Hindlimb muscle (tissue), 1 donor: ENCODE measurements at places on chromosomes 5 and 9.

- DNase-seq = no peak
Observed at GRCh38 chr9:78235256-78235761, 566 bp upstream of the CEP78 start.

DNA sequence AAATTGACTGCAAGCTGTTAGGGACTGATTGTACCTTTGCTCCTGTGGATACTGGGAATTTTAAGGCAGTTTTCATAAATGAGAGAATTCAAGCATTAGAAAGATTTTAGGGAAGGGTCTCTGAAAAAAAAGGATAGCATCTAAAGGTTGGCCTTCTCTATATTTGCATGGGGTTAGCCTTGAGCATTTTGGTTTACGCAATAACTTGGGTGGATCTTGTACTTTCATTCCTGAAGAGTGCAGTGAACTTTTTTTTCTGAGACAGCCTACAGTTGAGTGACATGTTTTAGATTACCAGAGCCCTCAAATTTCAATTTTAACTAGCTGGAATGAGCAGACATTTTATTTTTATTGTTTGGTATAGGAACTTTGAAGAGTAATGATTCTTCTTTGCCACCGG, 91.6 kb upstream of the NR3C1 start:
- DNase-seq = no peak

GRCh38 chr9:26809795-26810194, 82.8 kb downstream of the CAAP1 start:
- DNase-seq = no peak

DNA sequence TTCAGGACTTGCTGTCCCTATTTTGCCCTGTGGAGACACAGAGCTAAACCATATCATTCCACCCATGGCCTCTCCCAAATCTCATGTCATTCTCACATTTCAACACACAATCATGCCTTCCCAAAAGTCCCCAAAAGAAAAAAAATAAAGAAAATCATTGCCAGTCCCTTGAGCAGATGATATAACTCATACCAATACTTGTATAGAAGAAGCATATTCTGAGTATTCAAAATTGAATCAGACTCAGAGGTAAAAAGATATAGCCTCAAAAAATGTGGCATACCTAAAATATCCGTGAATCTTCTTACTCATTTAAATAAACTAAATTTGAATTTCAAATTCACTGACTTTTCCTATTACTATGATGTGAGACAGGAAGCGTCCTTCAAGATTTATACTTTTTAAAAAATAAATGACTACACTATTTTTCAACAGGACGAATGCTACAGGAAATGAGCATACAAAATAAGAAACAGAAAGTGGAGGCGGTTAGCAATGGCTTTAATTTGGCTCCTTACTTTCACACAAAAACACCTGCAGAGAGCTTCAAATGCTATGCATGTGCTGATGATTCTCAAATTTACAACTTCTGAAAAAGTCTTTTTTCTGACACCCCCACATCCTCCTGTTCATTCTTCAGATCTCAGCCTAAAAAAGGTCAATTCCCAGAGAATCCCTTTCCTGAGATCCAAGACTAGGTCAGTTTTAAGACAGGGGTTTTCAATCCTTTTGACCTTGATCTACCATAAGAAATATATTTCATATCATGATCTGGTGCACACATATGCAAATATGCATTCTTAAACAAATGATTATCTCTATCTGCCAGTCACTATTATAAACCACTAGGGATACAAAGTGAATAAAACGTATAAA, 39.6 kb upstream of the DMXL1 start:
- DNase-seq = no peak

DNA sequence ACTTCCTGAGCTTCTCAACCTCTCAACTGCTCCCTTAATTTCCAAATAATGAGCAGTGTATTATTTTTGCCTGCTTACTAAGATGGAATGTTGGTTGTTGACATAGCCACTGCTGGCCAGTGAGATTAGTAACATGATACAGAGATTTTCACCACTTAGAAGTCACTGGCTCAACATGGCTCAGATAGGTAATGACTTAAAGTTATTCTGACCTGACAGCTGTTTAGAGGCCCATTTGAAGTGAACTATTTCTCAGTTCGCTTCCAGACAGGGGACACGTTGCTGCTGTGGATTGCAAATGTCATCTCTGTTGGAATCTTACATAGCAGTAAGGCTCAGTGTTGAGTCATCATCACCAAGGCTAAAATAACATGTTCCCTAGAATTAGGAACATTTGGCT, 490.2 kb downstream of the TLE4 start:
- DNase-seq = no peak
